HEK293T (cell line): ENCODE measurements at places on chromosomes 4 and X.
A peak's percentile ranks its signal among the peaks of the same experiment; 100 is the strongest.

GRCh38 chr4:109424093-109424841 is 9.3 kb upstream of the SEC24B start:
- DNase-seq: no peak

DNA sequence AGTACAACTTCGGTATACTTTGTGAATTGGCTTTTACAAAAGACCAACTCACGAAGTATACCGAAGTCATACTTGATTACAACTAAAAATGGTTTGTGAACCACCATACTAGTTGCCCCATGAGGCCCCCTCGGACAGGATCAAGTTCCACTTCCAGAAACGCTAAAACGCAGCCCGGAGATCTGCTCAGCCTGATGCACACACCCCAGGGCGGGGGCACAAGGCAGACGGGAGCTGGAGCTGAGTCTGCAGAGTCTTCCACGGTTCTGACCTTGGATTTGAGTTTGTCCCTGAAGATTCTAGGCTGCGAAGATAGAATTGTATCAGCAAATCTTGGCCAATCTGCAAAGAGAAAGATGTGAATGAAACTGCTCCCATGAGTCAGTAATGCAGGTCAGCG is 118.1 kb downstream of the SORCS2 start:
- peak; percentile 33 for DNase-seq

DNA sequence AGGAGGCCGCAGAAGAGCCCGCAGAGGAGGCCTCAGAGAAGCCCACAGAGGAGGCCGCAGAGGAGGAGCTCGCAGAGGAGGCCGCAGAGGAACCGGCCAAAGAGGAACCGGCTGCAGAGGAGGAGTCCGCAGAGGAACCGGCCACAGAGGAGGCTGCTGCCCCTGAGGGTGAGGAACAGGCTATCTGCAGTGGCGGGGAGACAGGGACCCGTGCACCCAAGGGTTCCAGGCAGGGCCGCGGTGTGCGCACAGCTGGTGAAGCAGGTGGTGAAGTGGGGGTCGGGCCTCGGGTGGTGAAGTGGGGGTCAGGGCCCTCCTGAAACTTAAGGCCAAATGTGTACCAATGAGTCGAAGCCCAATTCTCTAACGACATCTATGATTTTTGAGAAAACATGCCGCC is 1.1 kb downstream of the CT47C1 start:
- no peak for DNase-seq

GRCh38 chrX:13091111-13091765 is 46.8 kb upstream of the FAM9C start:
- no peak for DNase-seq

GRCh38 chrX:139734996-139735395 is 27.0 kb upstream of the MCF2 start:
- DNase-seq: no peak

DNA sequence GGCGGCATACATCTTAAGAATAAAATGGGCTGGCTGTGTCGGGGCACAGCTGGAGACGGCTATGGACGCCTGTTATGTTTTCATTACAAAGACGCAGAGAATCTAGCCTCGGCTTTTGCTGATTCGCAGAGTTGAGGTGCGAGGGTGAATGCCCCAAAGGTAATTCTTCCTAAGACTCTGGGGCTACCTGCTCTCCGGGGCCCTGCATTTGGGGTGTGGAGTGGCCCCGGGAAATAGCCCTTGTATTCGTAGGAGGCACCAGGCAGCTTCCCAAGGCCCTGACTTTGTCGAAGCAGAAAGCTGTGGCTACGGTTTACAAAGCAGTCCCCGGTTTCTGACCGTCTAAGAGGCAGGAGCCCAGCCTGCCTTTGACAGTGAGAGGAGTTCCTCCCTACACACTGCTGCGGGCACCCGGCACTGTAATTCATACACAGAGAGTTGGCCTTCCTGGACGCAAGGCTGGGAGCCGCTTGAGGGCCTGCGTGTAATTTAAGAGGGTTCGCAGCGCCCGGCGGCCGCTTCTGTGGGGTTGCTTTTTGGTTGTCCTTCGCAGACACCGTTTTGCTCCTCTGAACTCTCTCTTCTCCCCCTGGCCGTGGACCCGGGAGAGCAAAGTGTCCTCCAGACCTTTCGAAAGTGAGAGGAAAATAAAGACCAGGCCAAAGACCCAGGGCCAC is 1.9 kb downstream of the SHOX start:
- no peak for DNase-seq

DNA sequence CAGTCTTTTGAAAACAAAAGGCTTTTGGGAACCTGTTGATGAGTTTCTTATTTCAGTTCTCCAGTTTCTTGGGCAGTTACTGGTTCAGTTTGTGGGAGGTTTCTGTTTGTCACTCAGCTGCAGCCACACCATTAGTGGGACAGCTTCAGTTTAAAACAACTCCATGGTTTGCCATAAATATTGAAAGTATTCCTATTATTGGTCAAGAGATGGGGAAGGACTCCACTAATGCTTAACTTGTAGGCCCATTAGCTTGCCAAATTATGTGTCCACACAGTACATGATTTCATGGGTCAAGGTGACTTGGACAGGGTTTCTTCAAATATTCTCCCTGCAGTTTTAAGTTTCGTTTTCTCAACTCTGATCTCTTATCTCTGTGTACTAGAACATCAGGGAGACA is 15.5 kb upstream of the ASIC5 start:
- no peak for DNase-seq

DNA sequence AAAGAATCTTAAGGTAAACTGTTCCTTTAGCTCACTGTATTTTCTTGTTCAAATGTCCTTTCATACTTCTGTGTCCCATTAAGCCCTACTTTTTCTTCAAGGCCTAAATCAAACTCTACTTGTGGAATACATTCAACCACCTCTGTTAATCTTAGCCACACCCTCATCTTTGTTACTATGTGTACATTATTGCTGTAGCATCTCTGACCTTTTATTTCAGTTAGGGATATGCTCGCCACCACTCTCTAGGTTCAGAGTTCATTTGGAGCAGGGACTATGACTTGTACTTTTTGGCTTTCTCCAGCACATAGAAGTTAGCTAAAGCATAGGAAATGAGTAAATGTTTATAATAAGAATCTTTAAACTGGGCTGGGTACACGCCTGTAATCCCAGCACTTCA is 6.8 kb upstream of the PNPLA4 start:
- DNase-seq: no peak
